ENCODE measurements at places on chromosomes 12 and 14.

- DNase-seq, result peak; percentile 64
Observed at GRCh38 chr14:55580470-55581341, 699 bp downstream of the KTN1 start.

- DNase-seq, result no peak
Observed at GRCh38 chr12:93707836-93708235, 30.7 kb downstream of the CRADD start.

- DNase-seq, result peak; percentile 44
Observed at GRCh38 chr12:44847888-44848702, 28.0 kb downstream of the NELL2 start.

- no peak for DNase-seq
Observed at GRCh38 chr14:81324011-81324410, 76.1 kb downstream of the STON2 start.

DNA sequence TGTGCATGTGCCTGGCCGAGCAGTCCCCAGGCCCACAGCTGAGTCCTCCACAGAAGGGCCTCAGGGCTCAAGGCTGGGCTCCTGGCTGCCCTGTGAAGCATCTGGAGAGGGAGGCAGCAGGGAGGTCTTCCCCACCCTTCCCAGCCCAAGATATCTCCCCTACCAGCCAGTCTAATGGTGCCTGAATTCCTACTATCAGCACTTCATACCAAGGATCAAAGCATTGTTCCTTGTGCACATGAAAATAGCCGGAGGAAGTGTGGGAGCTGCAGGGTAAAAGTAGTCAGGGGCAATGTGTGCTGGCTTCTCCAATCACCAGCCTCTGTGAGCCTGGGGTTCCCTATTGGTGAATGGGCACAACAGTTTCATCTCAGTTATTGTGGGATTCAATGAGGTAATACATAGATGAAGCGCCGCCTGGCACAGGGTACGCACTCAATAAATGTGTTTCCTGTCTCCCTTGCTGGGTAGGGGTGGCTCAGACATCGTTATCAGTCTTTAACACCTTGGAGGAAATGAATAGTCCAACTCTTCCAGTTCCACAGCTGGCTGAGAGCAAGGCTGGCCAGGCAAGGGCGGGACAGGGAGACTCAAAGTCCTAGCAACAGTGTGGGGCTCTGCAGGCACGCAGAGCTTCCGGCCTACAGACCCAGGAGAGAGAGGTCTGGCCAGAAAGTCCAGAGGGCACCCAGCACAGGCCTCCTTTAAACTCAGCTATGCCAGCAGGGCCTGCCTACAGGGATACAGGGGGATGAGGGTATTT is 39.1 kb upstream of the PNMA1 start:
- no peak for DNase-seq

DNA sequence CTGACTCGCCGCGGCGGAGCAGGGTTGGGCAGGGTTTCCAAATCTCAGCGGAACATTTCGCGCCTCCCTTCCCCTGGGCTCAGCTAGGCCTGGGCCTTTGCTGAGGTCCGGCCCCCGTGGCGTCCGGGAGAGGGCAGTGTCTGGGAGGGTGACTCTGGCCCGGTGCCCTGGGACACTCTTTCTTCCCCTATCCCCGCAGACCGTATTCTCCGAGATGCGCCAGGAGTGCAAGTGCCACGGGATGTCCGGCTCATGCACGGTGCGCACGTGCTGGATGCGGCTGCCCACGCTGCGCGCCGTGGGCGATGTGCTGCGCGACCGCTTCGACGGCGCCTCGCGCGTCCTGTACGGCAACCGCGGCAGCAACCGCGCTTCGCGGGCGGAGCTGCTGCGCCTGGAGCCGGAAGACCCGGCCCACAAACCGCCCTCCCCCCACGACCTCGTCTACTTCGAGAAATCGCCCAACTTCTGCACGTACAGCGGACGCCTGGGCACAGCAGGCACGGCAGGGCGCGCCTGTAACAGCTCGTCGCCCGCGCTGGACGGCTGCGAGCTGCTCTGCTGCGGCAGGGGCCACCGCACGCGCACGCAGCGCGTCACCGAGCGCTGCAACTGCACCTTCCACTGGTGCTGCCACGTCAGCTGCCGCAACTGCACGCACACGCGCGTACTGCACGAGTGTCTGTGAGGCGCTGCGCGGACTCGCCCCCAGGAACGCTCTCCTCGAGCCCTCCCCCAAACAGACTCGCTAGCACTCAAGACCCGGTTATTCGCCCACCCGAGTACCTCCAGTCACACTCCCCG is 3.0 kb downstream of the WNT1 start:
- peak; percentile 39 for DNase-seq

- DNase-seq, result peak; percentile 33
Observed at GRCh38 chr14:20679907-20680306, 4.5 kb upstream of the RNASE4 start.

DNA sequence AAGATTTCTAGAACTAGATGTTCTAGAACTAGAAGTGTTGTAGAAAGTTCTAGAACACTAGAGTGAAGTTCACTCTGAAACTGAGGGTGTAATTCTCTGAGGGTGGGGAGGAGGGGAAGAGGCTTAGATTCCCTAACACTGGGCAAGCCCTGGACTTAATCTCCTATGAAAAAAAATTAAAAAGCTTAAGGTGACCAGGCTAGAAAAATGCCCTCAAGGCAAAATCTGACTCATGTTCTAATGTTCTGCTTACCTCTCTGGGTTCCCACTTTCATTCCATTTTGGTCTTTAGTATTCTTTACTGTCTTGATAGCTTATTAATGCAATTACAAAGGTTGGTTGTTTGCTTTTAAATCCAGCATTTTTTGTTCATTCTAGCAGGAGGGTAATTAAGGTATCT is 101.5 kb downstream of the KICS2 start:
- no peak for DNase-seq

GRCh38 chr12:49924628-49925246 is 21.0 kb upstream of the FAIM2 start:
- no peak for DNase-seq

DNA sequence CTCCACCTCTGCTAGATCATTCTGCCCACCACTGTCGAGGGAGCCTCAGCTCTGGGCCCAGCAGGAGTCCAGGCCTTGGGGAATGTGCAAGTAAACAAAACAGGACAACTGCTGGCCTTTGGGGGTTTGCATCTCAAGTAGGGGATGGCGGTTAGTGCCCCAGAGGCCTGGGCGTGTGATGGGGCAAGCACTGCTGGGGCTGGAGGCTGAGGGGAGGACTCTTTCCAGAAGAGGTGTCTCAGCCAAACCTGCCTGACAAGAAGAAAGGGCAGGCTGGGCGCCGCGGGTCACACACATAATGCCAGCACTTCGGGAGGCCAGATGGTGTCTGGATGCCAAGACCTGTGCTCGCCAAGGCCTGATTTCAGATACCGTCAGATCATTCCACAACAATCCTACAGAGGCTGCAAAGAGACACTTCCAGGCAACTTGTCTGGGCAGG is 8.6 kb upstream of the ALDH2 start:
- no peak for DNase-seq

GRCh38 chr12:89183985-89184435 is 168.3 kb downstream of the DUSP6 start:
- DNase-seq, result no peak

DNA sequence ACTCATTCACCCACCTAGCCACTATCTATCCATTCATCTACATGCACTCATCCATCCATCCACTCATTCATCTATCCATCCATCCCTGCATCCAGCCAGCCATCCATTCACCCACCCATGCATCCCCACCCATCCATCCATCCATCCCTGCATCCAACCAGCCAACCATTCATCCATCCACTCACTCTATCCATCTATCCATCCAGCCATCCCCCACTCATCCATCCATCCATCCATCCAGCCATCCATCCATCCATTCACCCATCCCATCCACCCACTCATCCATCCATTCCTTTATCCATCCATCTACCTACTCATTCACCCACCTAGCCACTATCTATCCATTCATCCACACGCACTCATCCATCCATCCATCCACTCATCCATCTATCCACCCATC is 73.1 kb downstream of the NOC4L start:
- DNase-seq, result no peak

DNA sequence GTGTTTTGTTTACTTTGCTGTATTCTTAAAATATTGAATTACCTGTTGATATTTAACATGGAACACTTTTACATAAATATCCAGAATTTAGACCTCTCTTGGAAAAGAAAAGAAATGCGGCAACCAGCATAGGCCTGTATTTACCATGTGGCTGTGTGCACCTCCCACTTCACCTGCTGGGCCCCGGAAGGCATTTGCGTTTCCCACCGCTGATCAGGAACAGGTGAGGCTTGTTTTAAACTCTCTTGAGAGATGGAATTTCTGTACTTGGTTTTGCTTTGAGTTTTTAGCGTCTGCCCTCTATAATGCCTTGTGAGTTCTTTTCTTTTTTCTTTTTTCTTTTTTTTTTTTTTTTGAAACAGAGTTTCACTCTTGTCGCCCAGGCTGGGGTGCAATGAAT is 124.2 kb downstream of the GLT1D1 start:
- no peak for DNase-seq
